Ovary (tissue), 10 donors: ENCODE measurements at places on chromosomes 11 and 22. TPM values are rescaled to one million over a fixed set of nuclear protein-coding genes. Genes with fewer than 3 reads are reported as not detected.

ACAT1 gene
- total RNA-seq, result 77.3 TPM

FGF3 gene
- not detected for total RNA-seq

FSHB gene
- not detected for total RNA-seq

CHCHD10 gene
- total RNA-seq, result 25.6 TPM

DNA sequence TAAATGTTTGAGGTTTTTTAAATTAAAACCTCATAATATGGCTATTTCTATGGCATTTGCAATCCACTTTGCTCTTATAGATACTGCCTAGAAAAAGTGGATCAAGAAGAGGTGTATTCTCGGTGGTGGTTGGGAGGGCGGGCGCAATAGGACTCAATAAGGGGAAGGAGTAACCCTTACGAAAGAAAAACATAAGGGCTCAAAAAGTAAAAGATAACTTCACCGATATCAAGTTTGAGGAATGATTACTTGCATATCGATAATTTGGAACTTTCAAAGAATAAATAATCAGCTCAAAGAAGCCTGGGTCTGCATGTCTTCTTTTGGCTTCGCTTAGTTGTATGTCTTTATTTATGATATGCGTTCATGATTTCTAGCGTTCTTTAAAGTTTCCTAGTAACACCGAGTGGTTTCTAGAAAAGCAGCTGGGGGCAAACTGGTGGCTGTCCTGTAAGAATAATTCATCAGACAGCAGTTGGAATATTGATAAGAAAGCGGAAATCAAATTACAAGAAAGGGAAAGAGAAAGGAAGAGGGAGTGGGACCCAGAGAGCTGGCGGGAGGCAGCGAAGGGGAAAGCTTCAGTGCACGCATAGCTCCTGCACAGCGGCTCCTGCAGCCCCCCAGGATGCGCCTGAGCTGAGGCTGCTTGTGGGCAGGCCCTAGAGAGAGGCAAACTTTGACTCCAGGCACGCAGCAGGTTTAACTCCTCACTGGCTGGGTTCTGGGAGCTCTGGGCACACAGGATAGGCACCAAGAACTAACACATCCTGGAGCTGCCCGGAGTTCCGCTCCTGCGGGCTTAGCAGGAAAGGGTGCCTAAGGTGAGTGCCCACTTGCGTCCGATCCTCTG, 9.1 kb upstream of the FLI1 start:
- no peak for DNase-seq
- no peak overlapping the region for H3K4me3 ChIP-seq
- no peaks in the 10 kb centered on the region for H3K27me3 ChIP-seq
- peaks cover 1% of the 10 kb centered on the region for H3K4me1 ChIP-seq
- H3K36me3 ChIP-seq, result no peaks in the 10 kb centered on the region

- H3K4me1 ChIP-seq, result no peaks in the 10 kb centered on the region
- no peaks in the 10 kb centered on the region for H3K27me3 ChIP-seq
Measured at GRCh38 chr11:131814108-131814507, 443.7 kb downstream of the NTM start.

- no peaks in the 10 kb centered on the region for H3K4me1 ChIP-seq
- no peaks in the 10 kb centered on the region for H3K36me3 ChIP-seq
- H3K27me3 ChIP-seq, result no peaks in the 10 kb centered on the region
- no peak overlapping the region for H3K27ac ChIP-seq
Measured at GRCh38 chr11:14237444-14237961, 121.5 kb downstream of the RRAS2 start.

DNA sequence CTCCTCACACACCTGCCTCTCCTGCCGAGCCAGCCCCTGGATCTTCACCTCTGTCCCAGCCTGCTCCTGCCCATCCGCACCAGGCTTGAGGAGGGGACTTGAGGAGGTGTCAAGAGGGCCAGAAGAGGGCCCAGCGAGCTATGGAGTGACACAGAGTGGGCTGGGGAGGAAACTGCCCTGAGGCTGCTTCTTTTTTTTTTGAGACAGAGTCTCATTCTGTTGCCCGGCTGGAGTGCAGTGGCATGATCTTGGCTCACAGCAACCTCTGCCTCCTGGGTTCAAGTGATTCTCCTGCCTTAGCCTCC, 21.9 kb upstream of the CDON start:
- H3K27me3 ChIP-seq, result no peaks in the 10 kb centered on the region
- H3K36me3 ChIP-seq, result no peaks in the 10 kb centered on the region
- no peak for DNase-seq
- no peak overlapping the region for H3K4me3 ChIP-seq
- H3K27ac ChIP-seq, result no peak overlapping the region

DNA sequence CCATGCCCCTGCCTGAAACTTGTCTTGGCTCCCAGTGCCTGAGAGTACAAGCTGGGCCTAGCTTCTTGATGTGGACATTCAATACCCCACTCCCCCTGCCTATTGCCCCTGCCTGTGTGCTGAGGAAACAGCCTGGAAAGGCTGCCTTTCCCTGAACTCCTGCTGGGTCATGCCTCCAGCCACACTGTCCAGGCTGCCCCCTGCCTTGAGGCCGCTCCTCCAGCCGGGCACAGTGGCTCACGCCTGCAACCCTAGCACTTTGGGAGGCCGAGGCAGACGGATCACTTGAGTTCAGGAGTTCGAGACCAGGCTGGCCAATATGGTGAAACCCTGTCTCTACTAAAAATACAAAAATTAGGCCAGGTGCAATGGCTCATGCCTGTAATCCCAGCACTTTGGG, 10.1 kb downstream of the CCS start:
- no peak overlapping the region for H3K27ac ChIP-seq
- H3K27me3 ChIP-seq, result no peaks in the 10 kb centered on the region
- H3K36me3 ChIP-seq, result no peaks in the 10 kb centered on the region

DNA sequence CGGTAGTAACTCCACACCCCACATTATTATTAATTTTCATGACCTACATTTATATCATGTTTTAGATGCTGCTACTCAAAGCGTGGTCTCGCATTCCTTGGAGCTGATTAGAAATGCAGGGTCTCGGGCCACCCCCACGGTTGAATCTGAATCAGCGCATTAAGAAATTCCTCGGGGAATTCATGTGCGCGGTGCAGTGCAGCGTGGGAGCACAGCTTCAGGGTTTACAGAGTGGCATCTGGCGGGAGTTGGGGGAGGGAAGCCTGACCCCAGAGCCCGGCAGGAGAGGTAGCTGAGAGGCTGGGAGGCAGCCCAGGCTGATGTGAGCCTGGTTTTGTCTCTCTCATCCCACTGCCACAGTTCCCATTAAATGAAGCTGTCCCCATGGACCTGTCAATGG, 48.1 kb upstream of the DAGLA start:
- no peaks in the 10 kb centered on the region for H3K36me3 ChIP-seq
- H3K4me3 ChIP-seq, result no peak overlapping the region
- DNase-seq, result no peak
- no peaks in the 10 kb centered on the region for H3K27me3 ChIP-seq

- no peak overlapping the region for H3K4me3 ChIP-seq
- H3K27ac ChIP-seq, result no peak overlapping the region
- no peak for DNase-seq
- no peaks in the 10 kb centered on the region for H3K36me3 ChIP-seq
Measured at GRCh38 chr11:76512851-76513653, 68.2 kb downstream of the EMSY start.

GRCh38 chr11:23751280-23751679, 745.6 kb upstream of the LUZP2 start:
- H3K4me3 ChIP-seq, result no peak overlapping the region
- H3K27ac ChIP-seq, result no peak overlapping the region
- DNase-seq, result no peak
- H3K36me3 ChIP-seq, result no peaks in the 10 kb centered on the region
- no peaks in the 10 kb centered on the region for H3K27me3 ChIP-seq

- H3K27me3 ChIP-seq, result no peaks in the 10 kb centered on the region
- no peak overlapping the region for H3K4me3 ChIP-seq
- no peak for DNase-seq
- H3K4me1 ChIP-seq, result no peaks in the 10 kb centered on the region
Measured at GRCh38 chr11:30983776-30984441, 385.6 kb downstream of the DCDC1 start.
